ENCODE measurements at places on chromosomes 12 and 14.

DNA sequence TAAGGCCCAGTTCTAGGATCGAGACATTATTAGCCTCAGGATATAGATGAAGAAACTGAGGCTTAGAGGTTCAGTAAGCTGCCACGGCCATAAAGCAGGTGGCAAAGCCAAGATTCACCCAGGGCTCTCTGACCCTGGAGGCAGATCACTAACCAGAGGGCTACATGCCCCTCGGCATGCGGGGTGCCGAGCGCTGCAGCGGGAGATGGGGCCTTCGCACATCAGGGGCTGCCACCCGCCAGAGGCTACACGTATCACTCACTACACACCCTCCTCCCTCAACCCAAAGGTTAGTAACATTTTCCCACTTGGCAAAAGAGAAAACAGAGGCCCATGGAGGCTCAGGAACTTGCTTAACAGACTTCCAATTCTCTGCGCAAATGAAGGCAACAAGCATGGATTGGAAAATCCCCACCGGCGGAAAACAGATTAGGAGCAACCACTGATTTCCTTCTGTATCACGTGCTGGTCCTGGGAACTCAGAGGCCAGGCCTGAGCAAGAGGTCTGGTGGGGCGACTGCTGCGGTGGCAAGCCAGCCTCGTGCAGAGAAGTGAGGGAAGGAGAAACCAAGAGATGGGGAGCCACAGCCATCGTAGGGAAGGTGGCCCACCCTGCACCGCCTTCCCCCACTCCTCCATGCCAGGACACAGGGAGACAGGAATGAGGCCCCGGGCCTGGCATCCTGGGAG, 6.0 kb downstream of the CCDC85C start:
- DNase-seq = no peak

- DNase-seq = peak; percentile 48
Observed at GRCh38 chr12:124566997-124567672, at the start of gene NCOR2. Gene NCOR2, minus strand, starts transcription at chr12:124567612. Its CDS starts 72,361 bp downstream, at chr12:124495251.

DNA sequence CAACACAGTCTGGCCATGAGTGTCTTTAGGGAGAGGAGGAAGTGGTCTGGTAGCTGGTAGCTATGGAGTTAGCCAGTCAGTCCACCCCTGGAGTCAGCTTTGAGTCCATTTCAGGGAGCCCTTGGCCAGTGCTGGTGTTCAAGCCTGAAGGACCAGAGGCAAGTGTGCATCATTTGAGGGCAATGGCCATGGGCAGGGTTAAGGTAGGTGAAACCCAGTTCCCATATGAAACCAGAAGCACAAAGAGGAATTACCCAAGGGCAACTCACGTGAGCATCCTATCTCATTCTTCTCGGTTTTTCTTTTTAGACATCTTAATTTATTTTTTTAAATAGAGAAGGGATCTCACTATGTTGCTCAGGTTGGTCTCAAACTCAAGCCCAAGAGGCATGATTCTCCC, 61.3 kb upstream of the ACTN1 start:
- no peak for DNase-seq

GRCh38 chr14:51335531-51335930, 95.5 kb downstream of the TMX1 start:
- DNase-seq = no peak

DNA sequence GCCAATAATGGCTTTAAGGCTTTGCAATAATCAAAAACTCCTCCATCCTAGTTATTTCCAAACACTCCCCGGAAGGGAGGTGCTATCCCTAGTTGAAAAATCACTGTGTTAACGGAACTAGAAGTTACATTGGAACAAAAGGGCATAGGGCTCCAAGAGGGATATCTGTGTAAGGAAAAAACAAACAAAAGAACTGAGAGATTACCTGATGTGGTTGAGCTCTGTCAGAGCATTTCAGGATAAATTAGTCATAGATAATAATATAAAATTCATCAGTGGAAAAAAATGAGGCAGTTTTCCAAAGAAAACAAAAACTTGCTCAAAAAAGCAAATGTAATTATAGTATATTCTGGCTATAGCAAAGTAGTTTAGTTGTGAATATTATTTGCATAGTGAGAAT, 27.4 kb upstream of the PAPLN start:
- no peak for DNase-seq

- no peak for DNase-seq
Observed at GRCh38 chr14:73008501-73008900, 18.4 kb downstream of the ZFYVE1 start.

GRCh38 chr12:119730381-119730780, 62.4 kb downstream of the PRKAB1 start:
- DNase-seq = no peak

DNA sequence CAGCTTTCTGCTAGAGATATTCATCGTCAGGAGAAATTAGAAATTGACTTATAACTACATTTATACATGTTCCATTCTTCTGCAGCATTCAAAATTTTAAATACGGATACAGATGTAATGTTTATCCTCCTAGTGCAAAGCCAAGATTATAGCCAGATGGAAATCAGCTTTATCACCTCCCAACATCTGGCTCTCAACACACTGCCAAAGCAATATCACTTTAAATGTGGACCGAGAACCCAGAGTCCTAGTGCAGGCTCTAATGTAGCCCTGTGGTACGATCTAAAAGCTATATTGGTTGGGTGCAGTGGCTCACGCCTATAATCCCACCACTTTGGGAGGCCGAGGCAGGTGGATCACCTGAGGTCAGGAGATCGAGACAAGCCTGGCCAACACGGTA, 6.5 kb downstream of the MLH3 start:
- DNase-seq = no peak

- DNase-seq = no peak
Observed at GRCh38 chr14:51816031-51816430, 44.4 kb upstream of the GNG2 start.

DNA sequence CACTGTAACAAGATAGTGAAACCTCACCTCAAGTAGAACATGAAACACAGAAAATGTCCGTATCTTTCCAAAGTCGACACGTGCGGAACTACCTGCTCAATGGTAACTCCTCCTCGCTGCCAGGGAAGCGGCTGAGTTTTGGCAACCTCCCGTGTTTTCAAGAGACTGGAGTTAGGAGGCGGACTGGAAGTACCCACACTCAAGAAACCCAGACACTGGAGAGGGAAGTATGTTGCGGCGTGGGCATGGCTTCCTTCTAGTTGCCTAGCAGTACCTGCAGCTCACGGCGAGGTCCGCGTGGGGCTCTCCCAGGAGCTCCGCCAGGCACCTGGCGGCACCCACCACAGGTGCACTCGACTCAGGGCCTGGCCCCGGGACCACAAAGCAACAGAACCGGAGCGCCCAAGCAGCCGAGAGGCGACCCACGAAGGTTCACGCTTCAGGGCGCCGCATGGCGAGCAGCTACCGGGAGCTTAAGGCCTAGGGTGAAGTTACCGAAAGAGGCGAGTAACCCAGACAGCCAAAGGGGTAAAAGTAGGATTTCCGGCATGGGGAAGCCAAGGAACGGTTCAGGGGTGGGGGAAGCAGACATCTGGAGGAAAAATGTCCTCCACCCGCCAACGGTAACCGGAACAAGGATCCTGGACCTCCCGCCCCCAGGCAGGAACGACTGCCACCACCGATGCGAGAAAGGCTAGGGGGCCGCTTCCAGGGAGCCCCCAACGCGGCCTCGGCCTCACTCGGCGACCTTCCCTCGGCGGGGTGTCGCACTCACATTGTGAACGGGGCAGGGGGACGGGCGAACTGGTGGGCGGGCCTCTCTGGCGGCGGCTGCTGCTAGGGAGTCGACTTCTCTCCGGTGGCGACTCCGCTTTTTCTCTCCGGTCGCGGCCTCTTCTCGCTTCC, 608 bp downstream of the PTGES3 start:
- peak; percentile 48 for DNase-seq

GRCh38 chr12:5102806-5103205, 59.1 kb downstream of the KCNA5 start:
- no peak for DNase-seq

DNA sequence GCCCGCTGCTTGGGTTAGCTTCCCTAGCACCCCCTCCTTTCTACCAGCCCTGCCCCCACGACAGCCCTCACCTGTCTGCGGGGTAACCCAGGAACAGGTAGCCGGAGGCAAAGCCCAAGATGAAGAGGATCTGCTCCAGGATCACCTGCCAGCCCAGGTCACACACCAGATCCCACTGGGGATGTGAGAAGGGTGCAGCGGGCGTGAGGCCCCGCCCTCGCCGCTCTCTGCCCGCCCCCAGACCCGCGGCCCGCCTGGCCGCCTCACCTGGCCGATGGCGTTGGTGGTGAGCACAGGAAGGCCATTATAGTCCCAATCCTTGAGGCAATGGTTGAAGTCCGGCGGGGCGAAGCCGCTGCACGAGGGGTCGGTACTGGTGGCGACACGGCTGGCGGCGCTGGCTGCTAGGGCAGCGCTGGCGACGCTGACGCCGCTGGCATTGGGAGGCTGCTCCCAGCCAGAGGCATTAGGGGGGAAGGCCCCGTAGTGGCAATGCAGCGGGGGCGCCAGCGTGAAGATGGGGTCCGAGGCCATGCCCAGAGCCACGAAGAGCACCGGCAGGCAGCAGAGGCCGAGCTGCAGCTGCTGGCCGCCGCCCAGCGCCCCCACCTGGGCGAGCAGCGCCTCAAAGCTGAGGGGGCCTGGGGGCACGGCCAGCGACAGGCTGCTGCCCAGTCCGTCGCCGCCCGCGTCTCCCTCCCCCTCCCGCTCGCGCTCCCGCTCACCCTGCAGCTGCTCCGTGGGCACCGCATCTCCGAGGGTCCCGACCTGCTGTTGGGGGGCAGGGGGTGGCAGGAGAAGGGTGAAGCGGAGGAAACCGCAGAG, 794 bp downstream of the SLC22A17 start:
- no peak for DNase-seq

DNA sequence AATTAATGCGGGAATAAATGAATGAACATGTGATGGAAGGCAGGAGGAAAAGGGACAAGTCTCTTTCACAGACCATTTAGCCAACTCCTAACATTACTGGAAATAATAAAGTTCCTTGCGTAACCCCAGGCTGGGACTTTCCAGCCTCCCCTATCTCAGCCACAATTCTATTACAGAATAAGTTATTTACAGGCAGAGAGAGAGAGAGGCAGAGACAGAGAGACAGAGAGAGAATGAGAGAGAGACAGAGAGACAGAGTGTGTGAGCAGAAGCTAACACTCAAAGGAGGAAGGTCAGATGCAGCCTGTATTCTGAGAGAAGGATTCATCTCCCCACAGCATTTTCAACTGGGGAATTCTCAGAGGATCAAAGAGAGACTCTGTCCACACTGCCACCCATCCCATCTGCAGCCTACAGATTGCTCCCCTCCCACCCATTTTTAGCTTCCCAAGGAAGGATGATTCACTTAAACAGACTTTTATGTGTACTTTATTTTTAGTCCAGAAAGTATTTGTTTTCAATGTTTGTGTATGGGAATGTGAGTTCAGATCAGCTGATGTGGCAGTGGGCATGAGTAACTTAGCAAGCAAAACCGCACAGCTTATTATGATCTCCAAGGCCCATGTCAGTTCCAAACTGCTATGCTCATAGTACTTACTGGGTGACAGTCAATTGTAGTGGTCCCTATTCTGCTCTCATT, 165.7 kb downstream of the CAND1 start:
- no peak for DNase-seq

DNA sequence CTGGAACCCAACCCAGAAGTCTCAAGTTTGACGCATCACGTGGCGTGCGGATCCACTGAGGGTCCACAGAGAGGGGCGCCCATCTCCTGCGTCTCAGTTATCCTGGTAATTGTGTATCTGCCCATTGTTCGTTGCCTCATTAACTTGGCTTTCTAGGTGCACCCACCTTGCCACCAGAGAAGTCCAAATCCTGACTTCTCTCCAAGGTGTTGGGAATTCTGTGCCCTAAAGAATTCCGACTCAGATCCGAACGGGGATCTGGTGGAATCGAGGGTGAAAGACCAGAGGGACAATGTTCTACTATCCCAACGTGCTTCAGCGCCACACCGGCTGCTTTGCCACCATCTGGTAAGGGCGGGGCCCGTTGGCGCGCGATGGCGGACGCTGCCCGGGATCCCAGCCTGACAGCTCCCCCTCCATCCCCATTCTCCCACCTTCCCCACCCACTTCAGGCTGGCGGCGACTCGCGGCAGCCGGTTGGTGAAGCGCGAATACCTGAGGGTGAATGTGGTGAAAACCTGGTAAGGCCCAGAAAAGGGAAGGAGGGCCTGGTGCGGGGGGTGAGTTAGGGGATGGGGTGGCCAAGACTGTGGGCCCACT, 481 bp downstream of the REC8 start:
- peak; percentile 23 for DNase-seq

DNA sequence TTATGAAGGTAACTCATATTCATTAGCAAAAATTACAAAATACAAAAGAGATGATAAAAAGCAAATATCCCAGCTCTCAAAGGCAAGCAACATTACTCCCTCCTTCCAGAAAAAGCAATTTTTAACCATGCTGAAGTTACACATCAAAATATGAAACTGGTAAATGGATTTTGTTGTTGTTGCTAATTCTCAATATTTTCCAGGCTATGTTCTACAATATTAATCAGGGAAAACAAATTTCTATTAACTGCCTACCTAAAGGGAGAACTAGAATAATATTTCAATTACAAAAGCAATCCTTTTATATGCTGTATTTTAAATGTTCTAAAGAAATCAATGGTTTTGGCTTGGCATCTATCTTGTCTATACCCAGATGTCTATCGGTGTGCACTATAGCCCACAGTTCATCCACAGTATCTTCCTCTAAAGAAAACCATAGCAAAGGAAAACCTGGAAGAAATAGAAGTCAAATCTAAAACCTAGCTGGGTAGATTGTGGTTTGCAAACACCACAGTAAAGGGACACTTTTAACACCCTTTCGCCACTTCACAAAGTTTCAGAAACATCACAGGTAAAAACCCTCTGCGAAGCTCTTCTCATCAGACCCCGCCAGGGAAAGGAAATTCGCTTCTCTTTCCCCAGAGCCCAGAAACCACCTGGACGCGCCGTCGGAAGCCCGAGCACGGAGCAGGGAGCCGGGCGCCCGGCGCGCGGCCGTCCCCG, 32.0 kb downstream of the TC2N start:
- DNase-seq = no peak

GRCh38 chr12:62006076-62006732, 254.0 kb upstream of the USP15 start:
- peak; percentile 12 for DNase-seq

DNA sequence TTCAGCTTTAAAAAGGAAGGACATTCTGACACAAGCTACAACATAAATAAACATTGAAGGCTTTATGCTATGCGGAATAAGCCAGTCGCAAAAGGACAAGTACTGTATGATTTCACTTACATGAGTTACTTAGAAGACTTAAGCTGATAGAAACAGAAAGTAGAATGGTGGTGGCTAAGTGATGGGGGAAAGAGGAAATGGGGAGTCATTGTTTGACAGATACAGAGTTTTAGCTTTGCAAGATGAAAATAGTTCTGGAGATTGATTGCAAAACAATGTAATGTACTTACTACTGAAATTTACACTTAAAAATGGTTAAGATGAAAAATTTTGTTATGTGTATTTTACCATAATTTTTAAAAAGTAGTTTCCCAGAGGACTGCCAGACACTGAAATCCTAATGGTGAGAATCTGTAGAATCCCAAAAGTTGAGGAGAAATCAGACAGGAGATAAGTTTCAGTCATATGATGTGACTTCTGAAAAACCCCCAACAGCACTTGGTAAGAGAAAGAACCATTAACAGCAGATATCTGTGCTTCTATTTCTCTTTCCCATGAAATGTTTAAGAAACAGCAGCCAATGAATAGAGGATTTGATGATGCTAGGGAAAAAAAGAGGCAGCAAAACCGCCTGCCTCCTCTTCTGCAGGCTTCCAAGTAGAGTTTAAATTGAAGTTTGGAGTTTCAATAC, 16.6 kb upstream of the CLEC2A start:
- no peak for DNase-seq
